Mesothelial cell of epicardium (in vitro differentiated cells): ENCODE measurements at places on chromosomes 4 and X. TPM values are rescaled to one million over a fixed set of nuclear protein-coding genes. Genes with fewer than 3 reads are reported as not detected.

- H3K4me1 ChIP-seq, result no peaks in the 10 kb centered on the region
- H3K27ac ChIP-seq, result no peak overlapping the region
- H3K27me3 ChIP-seq, result no peaks in the 10 kb centered on the region
- peaks cover 10% of the 10 kb centered on the region for H3K36me3 ChIP-seq
- no peak for DNase-seq
Observed at GRCh38 chr4:138494931-138495330, 252.8 kb upstream of the SLC7A11 start.

BMPR1B gene
- total RNA-seq, result 2.4 to 3.3 TPM (median 2.6 TPM) in 3 replicates

- no peaks in the 10 kb centered on the region for H3K4me1 ChIP-seq
- no peaks in the 10 kb centered on the region for H3K36me3 ChIP-seq
- no peak overlapping the region for H3K27ac ChIP-seq
- no peak overlapping the region for H3K4me3 ChIP-seq
- peaks cover 7% of the 10 kb centered on the region for H3K27me3 ChIP-seq
Observed at GRCh38 chr4:80925293-80925692, 105.2 kb upstream of the BMP3 start.

- no peaks in the 10 kb centered on the region for H3K27me3 ChIP-seq
- no peak overlapping the region for H3K4me3 ChIP-seq
- H3K36me3 ChIP-seq, result no peaks in the 10 kb centered on the region
- H3K27ac ChIP-seq, result no peak overlapping the region
- H3K4me1 ChIP-seq, result peaks cover 12% of the 10 kb centered on the region
Observed at GRCh38 chrX:134810211-134810610, 151.9 kb upstream of the PLAC1 start.

TRIM75 gene
- not detected in 3 replicates for total RNA-seq

CPEB2 gene
- total RNA-seq, result 4.1 to 5.3 TPM (median 4.8 TPM) in 3 replicates

SRP72 gene
- 114 to 121 TPM (median 116 TPM) in 3 replicates for total RNA-seq

GRCh38 chr4:100682477-100683218, 164.8 kb upstream of the EMCN start:
- H3K27me3 ChIP-seq, result no peaks in the 10 kb centered on the region
- DNase-seq, result no peak
- no peaks in the 10 kb centered on the region for H3K4me1 ChIP-seq
- no peaks in the 10 kb centered on the region for H3K36me3 ChIP-seq
- no peak overlapping the region for H3K27ac ChIP-seq

DNA sequence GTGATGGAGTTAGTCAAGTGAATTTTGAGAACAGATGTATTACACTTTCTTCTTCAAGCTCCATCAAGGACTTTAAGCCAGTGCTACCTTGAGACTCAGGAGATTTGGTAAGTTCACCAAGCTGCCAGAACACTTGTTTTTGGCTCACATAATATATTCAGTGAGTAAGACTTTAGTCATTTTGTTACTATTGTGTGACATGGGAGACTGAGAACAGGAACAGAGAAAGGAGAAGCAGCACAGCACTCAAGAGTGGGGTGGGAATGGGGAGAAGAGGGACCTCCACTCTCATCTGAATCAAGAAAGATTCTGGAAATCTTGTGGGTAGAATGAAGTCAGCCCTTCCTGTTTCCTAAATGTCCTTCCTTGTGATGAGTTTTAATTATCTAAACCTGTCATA, 87.3 kb upstream of the TET2 start:
- no peak overlapping the region for H3K27ac ChIP-seq
- no peaks in the 10 kb centered on the region for H3K36me3 ChIP-seq
- peaks cover 11% of the 10 kb centered on the region for H3K4me1 ChIP-seq
- H3K4me3 ChIP-seq, result no peak overlapping the region
